ENCODE measurements at places on chromosomes 12 and 14.
A peak's percentile ranks its signal among the peaks of the same experiment; 100 is the strongest.

- DNase-seq: peak; percentile 62
Observed at GRCh38 chr12:125104982-125105381, 39.7 kb downstream of the AACS start.

DNA sequence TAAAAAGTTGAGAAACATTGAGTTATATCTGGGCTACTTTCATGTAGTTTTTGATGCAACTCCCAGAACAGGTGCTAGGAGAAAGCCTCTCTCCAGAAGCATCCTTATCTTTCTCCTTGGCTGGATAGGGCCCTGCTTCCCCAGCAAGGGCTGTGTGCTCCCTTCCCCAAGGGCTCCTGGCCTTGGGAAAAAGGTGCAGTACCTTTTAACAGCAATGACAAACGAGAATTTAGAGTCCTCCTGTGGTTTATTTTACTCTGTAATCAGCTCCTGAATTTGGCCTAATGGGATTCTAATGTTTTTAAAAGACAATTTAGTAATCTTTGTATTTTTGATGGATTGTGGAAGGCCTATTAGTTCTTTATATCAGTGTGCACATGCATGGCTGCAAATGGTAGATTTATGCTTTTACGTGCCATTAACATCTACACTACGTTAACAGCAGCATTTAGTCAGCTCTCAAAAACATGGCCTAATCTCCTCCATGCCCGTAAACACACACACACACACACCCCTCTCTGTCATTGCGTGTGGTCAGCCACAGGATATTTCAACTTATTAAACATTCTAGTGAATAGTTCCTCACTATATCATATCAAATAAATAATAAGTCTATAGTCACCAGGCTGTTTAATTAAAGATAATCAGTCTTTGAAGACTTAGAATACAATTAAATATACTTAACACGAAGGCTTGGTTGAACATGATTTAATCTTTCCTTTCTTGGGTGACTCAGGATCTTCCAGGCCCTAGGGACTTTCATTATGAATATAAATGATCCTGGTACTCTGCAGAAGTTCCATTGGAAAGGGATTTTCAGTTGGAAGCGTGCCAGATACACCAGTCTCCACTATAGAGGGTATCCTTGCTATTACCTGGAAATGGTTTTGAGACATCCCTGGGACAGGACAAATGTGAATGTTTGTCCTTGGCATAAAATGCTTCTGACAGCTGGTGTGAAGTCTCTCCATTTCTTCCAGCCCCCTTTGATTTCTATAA is 181.4 kb upstream of the PWP1 start:
- DNase-seq: peak; percentile 60

GRCh38 chr12:81472934-81473333 is 286.2 kb downstream of the PPFIA2 start:
- DNase-seq: no peak

DNA sequence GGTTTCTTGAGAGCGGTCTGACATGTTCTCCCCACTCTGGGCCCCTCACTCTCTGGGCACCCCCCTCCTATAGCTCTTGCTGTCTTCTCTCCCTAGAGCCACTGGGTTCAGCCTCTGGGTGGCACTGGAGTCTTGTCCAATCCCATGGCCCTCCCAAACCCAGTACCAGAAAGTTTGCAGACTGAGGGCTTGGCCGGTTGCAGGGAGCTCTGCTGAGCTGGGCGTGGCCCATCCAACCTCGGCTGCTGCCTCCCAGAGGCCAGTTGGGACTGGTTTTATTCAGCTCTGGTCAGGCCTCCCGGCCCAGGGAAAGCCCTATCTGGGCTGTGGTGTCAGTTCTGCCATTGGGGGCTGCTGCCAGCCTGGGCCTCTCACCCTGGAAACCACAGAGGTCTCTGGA is 37.9 kb downstream of the ISCA2 start:
- peak; percentile 34 for DNase-seq

- DNase-seq: no peak
Observed at GRCh38 chr12:58701536-58701935, 218.8 kb downstream of the LRIG3 start.

- DNase-seq: peak; percentile 40
Observed at GRCh38 chr14:23300687-23301223, 1.9 kb downstream of the PPP1R3E start.

GRCh38 chr14:35392103-35392502 is 12.4 kb downstream of the NFKBIA start:
- no peak for DNase-seq

DNA sequence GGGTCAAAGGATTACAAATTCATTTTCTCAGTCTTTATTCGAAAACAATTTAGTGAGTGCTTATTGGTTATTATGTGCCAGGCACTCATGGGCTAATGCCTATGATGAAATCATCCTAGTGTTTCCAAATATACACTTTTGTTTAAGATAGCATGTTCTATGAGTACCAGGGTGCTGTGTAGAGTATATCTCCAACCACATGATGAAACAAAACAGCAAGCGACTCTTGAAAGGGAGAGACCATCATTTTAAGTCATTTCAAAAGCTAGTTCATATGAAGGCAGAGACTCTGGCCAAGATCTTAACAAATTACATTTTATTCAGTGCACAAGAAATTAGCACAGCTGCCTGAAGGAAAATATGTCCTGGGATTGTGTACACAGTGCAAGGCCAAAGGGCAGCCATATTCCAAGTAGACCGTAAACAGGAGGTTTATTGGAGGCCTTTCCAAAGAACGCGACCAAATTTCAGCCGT is 204.2 kb downstream of the EFCAB11 start:
- no peak for DNase-seq

Measured in NCI-H1417 (cell line).